ENCODE measurements at places on chromosomes 4 and X.

DNA sequence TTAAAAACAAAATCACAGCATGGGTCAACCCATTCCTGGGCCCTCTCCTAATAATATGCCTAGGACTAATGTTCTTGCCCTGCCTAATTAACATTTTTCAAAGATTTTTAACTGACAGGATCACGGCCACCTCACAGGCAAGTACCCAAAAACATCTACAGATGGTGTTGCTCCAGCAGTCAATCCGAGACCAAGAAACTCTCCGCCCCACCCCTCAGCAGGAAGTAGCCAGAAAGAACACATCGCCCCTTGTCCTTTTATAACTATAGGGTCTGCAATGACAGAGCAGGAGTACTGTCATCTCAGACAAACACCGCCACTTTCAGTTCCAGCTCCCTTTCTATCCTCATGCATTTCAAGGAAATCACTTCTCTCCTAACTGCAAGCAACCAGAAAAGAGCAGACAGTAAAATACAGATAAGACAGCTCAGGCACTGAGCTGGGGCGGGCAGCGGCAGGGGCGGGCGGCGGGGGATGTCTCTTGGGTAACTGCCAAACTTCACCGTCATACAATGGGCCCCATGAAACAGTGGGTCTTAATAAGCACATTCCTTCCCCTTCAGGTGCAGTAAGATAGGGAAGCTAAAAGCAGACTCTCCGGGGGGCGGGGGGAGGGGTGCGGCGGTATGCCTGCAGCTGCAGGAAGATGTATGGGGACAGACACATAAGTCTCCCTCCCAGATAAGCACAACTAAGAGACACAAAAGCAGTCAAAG, 67.4 kb downstream of the ZNF182 start:
- DNase-seq: no peak

DNA sequence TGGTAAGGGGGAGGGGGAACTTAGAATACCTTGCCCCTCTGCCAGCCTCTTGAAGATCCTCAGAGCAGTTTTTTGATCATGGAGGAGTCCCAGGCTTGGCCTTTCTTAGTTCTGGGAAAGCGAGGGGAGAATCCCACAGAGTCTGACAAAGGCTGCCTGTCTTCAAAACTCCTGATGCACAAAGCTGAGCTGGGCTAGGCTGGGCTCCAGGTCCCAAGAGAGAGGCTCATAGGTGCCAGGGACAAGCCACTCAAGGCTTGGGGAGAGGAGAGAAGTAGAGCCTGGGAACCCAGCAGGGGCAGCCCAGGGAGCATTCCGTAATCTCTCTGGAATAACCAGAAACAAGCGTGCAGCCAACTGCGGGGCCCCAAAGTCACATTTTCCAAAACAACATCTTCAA, 37.0 kb upstream of the MTM1 start:
- DNase-seq: no peak

DNA sequence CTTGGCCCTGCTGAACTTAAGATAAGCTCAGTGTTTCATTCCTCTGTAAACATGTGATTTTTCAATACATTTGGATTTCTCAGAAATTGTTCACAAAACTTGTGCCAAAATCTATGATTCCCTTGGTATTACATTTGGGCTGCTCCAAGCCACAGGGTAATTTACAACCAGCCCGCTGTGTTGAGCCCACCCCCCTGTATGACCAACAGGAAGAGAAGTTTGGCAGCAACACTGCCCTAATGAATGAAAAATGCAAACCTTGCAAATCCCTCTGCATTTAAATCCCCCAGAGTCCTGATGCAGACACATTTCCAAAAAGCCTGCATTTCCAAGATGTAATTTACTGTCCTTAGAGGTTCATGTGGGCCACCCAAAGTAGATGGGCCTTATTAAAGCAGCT, 34.1 kb upstream of the GAB1 start:
- no peak for DNase-seq

- no peak for DNase-seq
These were observed 12.2 kb downstream of the RNF150 start for GRCh38 chr4:141121101-141121500.

DNA sequence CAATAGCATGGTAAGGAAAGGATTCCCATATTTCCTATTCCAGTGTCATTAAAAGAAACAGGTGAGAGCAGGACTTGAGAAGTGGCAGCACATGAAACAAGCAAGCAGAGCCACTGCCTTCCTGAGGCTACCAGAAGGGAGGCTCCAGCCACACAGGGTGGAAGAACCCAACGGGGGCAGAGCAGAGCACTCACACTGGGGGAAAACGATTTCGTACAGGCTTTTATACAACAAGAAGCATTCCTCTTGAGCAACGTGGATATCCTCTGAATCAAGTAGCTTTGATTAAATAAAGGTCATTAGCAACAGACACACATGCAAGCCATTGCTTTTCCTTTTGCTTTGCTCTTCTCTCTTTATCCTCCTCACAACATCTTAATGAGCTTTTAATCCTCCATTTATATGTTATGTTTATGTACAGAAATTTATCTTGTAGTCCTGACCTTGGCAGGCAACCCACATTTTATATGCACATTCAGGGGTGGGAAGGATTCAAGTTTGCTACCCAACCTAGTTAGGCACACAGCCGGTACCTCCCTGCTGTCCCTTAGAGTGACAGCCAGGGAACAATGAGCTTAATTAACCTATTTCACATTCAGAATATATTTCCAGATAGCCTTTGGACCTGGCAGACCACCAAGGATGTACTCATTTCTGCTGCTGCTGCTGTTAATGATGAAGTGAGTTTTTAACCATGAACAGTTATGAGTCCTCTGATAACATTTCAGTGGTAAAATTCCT, 202.1 kb downstream of the ARHGAP24 start:
- no peak for DNase-seq

- DNase-seq: peak; percentile 15
These were observed 40.6 kb upstream of the IL21 start for GRCh38 chr4:122661176-122662160.
